Hypothalamus (tissue), 51 donors: ENCODE measurements at places on chromosomes 12 and 14.

GRCh38 chr12:25456474-25456873 is 96.6 kb downstream of the LMNTD1 start:
- DNase-seq: no peak

- DNase-seq: no peak
These were observed 1125.3 kb downstream of the LRFN5 start for GRCh38 chr14:42732005-42732404.

DNA sequence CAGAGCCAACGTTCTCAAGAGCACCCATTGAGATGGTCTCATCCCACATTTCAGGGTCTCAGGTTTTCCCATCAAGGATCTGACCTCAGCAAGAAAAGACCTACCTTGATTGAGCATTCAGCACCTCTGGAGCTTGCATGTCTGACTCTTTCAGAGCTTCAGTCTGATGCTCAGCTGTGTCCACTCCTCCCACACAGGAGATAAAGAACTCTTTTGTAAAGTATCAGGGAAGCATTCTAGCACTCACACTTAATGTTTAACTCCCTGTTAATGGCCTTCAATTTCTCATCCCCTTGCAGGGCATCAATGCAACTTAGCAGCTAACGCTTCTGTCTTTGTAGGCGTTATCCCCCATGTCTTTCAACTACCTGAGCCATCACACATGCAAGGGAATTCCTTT is 124.1 kb downstream of the GALC start:
- DNase-seq: no peak

- DNase-seq: no peak
These were observed 269.0 kb upstream of the GARIN2 start for GRCh38 chr14:66920196-66920595.

- DNase-seq: no peak
These were observed 4.3 kb upstream of the LRTM2 start for GRCh38 chr12:1815814-1816729.

DNA sequence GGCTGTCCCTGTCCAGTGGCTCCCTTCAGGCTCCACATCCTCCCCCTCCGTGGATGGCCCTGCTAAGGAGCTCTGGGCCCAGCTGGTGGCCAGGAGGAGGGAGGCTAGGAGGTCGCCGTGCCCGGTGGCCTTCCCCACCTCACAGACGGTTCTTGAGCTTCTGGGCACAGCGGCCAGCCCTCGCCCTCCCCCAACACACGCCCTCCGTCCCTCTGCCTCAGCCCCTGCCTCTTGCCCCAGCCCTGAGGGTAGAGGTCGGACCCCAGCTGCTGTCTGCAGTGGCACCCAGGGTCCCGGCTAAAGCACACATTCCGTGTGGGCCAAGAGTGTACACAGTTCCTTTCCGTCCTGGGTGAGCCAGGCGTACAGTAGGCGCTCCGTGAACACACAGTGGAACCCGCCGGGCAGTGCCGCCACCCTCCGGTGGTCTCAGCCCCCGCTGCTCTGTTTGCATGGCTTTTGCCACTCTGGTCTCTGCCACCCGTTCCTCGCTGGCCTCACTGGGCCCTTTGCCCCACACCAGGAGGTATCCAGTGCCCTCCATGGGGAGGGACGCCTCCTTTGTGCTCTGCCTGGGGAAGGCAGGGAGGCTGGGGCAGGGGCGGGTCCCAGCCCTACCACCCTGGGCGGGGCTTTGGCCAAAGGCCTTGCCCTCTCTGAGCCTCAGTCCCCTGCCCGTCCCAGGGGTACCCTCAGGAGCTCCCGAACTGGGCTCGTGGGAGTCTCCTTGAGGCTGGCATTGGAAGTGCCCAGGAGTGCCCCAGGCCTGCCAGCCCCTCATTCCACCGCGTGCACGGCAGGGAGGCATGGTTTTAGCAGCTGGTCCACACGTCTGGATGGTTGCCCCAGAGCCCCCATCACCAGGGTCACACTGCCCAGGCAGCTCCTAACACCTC is 13.0 kb downstream of the TRMT61A start:
- DNase-seq: no peak

DNA sequence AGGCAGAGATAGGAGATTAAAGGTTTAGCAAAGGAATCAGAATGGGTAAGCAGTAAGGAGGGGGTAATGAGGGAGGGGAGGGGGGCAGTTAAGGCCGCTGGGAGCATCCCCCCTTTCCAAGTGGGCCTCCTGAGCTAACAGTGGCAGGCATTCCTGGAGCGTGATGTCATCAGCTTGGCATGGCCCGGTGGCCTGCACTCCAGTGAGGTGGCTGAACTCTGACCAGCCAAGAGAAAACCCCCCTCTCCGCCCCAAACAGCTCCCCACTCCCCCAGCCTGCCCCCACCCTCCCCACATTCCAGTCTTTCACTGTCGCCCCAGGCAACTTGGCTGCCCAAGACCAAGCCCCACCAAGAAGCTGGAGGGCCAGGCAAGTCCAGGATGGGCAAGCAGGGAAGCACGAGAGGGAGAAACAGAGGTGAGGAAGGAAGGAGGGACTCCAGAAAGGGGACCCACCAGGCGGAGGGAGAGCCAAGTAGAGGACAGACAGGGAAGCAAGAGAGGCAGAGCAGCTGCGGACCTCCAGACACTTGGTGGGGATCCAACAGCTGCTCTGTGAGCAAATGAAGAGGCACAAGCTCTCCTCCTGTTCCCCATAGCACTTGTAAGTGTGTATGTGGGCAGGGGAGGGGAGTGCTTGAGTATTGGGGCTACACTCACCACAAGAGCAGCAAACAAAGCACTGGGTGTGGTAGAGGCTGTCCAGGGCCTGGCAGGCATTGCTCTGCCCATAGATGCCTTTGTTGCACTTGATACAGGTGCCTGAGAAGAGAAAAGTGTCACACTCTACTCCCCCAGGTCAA is 4.5 kb downstream of the AJUBA start:
- DNase-seq: no peak

GRCh38 chr12:62660756-62661155 is 194.1 kb downstream of the MON2 start:
- no peak for DNase-seq

DNA sequence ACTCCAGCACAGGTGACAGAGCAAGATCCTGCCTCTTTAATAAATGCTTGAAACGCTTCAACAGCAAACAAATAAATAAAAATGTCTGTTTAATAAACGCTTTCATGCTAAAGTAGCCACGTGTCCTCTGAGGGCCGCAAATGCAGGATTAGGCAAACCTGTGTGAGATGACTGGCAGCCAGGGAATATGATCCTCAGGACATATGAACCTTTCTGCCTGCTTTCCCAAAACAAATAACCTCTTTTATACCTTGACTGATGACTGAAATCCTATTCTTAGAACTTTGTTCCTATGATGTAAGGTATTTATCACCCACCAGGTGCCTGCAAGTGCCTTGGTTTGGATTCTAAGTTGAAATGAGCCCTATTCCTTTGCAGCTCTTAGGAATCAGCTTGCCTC is 14.5 kb upstream of the FLVCR2 start:
- no peak for DNase-seq

GRCh38 chr12:68882251-68882964 is 50.6 kb downstream of the CPM start:
- no peak for DNase-seq

- DNase-seq: no peak
These were observed 115.0 kb upstream of the RPH3A start for GRCh38 chr12:112676507-112676906.

GRCh38 chr12:1346126-1346525 is 248.3 kb downstream of the FBXL14 start:
- no peak for DNase-seq

DNA sequence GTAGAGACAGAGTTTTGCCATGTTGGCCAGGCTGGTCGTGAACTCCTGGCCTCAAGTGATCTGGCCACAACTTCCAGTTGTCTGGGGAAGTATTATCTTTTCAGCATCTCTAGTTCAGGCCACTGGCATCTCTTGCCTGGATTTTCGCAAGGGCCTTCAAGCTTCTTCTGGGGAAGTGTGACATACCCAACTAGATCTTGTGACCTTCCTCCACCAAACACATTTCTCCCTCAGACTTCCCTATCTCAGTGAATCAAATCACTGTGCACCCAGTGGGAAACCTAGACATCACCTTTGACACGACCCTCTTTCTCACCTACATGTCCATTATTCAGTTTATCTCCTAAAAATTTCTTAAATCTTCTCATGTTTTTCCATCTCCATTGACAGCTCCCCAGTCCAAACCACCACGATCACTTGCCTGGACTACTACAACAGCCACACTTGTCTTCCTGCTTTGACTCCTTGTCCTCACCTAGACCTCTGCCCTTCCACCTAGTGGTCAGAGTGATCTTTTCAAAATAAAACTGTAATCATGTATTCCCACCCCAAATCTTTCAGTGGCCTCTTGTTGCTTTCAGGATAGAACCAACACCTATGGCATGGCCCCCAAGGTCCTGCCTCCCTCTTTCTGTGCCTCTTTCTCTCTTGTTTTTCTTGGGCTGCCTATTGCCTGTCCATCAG is 3.3 kb downstream of the EEF1AKMT3 start:
- no peak for DNase-seq
